ENCODE measurements at places on chromosomes 3 and 15.

GRCh38 chr3:71611099-71611498, 27.6 kb upstream of the FOXP1 start:
- no peak for DNase-seq

GRCh38 chr15:42378011-42378410, 18.7 kb downstream of the CAPN3 start:
- DNase-seq = no peak

- DNase-seq = no peak
These were observed 13.4 kb downstream of the KLF13 start for GRCh38 chr15:31340047-31340446.

DNA sequence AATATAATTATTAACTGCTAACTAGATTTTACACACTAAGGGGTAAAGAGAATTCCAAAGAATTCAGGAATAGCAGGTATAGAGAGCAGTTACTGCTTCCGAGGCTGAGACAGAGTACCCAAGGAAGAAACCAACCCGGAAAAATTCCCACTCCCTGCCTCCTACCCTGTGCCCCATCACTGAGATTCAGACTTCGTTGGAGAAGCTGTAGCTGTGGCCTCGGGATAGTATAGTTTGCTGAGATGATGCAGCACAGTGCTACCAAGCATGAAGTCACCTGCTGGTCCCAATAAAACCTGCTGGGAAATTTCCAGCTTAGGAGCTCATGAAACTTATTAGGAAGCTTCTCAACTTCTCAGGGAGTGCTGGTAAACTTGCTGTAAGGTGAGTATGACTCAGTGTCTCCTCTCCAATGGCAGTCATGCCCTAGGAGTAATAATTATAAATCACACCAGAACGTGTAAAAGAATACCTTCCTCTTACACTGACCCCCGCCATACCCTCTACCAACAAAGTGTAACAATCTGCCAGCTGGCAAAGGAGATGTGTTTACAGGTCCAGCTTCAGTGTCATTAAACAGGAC, 215.2 kb upstream of the ROBO2 start:
- DNase-seq = no peak

- DNase-seq = no peak
These were observed 631.6 kb upstream of the EPHA6 start for GRCh38 chr3:96182756-96183155.

GRCh38 chr15:89419370-89419984, 76.9 kb downstream of the RHCG start:
- DNase-seq = no peak

- no peak for DNase-seq
These were observed 42.2 kb downstream of the AKAP13 start for GRCh38 chr15:85422607-85423006.

GRCh38 chr15:57114070-57114469, 195.6 kb downstream of the TCF12 start:
- DNase-seq = no peak

DNA sequence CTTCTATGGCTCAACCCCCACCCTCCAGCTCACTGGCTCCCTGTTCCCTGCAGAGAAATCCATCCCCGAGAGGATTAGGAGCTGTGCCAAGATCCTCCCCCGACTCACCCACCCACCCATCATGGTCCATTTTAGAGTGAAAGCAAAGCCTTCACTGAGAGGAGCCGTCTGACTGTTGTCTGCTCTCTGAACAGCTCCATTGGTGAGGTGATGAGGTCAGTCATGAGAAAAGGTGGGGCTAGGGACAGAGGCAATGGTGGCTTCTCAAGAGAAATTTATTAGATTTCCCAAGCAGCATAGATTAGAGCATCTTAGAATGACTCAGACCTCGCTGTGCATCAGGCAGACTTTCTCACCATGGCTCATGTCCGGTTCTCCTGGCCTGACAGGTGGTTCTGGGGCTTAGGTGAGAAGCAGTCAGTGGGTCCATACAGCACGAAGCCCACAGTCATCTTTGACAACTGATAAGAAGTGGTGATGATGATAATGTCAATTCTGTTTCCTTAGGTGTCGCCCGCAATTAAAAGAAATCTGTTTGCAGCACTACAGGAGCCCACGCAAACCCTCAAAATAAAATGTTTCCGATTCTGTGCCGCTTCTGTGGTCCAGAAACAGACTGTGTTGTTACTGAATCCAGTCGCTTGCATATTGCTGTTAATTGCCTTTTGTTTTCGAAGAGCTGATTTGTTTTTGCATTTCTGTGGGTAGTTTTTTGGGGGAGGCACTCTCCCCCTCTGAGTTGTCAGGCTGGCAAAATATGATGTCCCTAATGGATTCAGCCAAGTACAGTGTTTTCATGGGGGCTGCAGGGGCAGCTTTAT, 24.8 kb upstream of the RHO start:
- no peak for DNase-seq

GRCh38 chr3:110243081-110243480, 828.5 kb upstream of the NECTIN3 start:
- no peak for DNase-seq

DNA sequence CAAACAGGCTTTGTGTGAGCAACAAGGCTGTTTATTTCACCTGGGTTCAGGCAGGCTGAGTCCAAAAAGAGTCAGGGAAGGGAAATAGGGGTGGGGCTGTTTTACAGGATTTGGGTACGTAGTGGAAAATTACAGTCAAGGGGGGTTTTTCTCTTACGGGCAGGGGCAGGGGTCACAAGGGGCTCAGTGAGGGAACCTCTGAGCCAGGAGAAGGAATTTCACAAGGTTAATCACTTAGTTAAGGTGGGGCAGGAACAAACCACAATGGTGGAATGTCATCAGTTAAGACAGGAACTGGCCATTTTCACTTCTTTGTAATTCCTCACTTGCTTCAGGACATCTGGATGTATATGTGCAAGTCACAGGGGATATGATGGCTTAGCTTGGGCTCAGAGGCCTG, 1592.8 kb upstream of the GBE1 start:
- no peak for DNase-seq

GRCh38 chr15:79743032-79743431, 153.8 kb downstream of the MTHFS start:
- DNase-seq = no peak

- no peak for DNase-seq
These were observed 12.6 kb downstream of the PTH1R start for GRCh38 chr3:46890132-46890531.

DNA sequence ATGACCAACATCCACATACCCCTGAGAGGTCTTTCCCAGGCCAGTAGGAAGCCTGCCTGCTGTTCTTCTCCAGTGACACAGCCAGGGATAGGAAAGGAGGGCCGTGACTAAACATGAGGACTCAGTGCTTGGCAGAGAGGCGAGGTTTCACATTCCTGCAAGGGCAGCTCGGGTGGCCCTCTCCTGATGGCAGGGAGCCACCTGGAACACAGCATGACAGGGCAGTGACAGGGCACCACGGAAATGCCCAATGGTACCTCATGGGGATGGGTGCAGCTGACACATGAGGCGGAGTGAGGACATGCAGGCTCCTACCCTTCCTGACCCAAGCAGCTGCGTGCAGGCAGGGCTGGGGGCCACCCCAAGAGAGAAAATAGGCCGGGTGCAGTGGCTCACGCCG, 7.4 kb upstream of the TGM5 start:
- no peak for DNase-seq

DNA sequence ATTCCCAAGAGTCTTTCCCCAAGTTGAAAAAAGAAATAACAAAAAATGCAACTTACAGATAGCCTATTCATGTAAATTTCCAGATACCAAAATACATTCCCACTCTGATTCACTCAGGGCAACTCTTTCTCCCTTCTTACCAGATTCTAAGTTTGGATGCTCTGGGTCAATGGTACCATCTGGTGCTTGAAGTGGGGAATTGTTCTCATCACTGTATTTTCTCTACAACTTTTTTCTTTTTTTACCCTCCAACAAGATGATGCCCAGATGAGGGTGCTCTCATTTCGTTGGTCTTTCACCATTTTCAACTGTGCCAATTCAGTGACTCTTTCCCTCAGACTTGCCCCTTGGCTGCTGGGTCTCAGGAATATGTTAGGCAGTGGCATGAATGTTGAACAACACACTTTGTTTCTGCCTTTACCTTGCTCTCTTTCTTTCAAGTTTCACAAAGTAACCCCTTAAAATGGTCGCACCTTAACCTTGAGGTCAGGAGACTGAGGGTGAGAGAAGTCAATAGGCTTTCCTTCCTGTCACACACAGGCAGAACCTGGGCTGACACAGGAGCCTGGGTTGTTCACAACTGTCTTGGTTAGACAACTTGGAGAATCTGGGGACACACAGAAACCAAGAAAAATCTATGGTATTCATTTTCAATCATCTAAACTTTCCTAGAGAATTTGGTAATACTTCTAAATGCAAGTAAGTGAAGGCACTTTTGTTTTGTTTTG, 330.7 kb upstream of the SLCO3A1 start:
- no peak for DNase-seq

DNA sequence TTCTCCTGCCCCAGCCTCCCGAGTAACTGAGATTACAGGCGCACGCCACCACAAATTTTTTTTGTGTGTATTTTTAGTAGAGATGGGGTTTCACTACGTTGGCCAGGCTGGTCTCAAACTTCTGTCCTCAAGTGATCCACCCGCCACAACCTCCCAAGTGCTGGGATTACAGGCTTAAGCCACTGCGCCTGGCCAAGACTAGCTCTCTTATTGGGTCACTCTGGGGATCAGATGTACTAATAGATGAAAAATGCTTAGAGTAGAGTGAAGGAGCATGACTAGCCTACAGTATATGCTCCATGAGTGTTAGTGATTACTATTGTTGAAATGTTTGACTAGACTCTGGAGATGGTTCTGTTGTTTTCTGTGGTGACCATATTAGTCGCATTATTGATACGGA, 21.8 kb downstream of the RARB start:
- DNase-seq = no peak

GRCh38 chr3:168186293-168186983, 90.7 kb upstream of the GOLIM4 start:
- no peak for DNase-seq
